ENCODE measurements at places on chromosomes 2 and 18.
A peak's percentile ranks its signal among the peaks of the same experiment; 100 is the strongest.

DNA sequence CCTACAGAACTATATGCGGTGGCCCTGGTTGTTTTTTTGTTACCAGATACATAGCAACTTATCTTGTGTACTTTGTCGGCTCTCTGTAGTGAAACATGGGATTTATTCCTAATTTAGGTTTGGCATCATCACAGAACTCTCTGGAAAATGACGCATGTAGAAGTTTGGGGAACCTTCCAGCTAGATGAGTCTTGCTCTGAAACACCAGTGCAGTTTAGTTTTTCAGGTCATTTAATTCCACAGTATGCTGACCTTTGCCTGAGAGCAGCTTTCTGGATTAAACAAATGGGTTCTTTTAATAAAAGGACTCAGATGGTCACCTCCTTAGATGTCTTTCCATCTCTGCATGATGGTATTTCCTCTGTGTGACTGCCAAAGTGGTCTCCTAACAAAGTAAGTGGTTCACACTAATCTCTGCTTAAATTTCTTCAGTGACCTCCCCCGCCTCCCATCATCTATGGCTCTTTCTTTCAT lies 39.9 kb downstream of the MYO3B start:
- no peak for DNase-seq

DNA sequence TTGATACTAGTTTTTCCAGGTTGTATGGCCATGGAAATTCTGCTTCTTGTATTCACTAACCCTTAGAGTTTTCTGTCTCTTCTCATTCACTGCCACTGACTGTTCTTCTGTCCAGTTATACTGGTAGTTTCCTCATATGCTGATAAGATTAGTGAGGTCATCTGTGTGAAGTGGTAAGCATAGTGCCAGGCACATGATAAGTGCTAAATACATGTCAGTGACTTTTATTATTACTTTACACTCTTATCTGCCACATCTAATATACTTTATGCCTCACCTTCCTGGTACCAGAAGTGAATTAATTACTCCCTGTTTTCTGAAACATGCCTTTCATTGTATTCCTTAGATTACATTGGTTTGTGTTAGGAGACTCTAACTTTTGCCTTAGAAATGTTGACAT lies 91.3 kb downstream of the NBEAL1 start:
- DNase-seq: no peak

DNA sequence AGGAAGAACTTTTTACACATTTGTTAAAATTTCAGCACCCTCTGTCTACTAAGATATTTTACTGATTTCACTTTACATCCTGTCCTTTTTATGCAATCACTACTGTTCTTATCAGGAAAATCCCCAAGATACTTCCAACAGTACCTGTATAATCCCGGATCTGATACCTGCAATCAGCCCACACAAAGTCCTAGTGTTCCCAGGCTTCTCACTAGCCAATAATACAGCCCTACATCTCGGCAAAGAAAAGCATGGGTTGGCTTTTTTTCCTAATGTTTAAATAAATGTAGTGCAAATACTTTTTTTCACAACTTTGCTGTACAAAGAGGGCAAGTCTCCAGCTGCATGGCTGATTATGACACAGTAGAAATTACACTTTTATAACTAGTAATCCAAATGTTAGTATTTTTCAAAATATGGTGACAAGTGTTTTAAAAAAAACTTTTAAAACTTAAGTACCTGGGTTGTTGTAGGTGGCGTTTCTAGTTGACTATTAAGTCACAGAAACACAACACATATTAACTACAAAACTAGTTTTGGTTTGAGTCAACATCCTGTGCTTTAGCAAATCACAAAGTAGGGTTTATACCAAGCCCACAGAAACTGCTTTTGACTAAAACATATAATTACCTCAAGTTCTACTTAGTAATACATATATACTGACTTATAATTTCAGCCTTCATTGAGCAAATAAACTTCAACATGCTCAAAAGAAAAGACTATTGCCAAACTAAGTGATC lies 19.5 kb downstream of the CNOT11 start:
- DNase-seq: no peak

DNA sequence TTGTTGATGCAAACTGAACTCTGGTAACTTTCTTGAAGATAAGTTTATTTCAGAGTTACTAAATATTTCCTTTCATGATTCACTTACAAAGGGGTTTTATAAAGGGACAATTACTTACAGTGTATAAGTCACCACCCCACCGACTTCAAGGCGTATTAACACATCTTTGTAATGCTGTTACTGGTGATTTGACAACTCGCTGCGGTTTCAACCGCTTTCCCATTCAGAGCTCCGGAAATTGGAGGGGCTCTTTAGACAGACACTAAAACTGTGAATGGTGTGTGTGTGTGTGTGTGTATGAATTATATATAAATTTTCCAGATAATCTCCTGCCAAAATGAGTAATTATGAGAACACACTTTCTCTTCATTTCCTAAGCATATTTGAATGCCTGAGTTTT lies 4.9 kb downstream of the TM4SF20 start:
- peak; percentile 76 for DNase-seq
